T-helper 1 cell (primary cell): ENCODE measurements at places on chromosomes 1 and 21.

- no peak for DNase-seq
Observed at GRCh38 chr1:225767634-225768540, 9.7 kb upstream of the SRP9 start.

DNA sequence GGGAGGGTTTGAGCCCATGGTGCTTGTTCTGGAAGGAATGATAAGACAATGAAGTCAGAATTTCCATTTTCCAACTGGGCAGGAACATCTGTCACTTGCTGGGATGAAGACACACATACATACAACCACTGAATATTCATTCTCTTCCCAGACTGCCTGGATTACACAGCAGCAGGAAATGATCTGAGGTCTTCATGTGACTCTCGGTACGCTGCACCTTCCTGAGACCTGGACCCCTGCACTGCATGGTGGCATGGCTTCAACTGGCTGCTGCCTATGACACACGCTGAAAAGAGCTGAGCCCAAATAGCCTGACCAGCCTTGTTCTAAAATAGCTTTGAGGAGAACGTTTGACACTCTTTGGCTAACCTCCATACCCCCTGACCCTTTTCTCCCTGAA, 150.6 kb downstream of the GABPA start:
- no peak for DNase-seq

DNA sequence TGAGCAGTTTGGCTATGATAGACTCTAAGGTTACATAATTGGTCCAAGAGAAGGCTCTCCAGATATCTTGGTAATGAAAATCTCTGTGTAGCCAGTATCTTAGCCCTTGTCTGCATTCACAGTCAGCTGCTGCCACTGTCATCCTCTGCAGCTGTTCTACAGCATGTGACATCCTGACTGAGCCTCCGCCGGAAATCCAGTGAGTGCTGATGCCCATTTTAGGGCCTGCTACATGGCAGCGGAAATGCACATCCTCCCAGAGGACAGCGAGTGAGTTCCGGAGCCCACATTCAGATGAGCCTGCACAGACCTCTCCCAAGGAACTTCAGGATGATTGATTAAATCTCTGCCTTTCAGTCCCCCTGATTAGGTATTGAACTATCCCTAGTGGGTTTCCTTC, 237.1 kb downstream of the HHIPL2 start:
- DNase-seq: no peak

GRCh38 chr1:77506771-77507170, 175.7 kb downstream of the ZZZ3 start:
- no peak for DNase-seq

GRCh38 chr1:183080406-183080805, 57.2 kb downstream of the LAMC1 start:
- no peak for DNase-seq

- no peak for DNase-seq
Observed at GRCh38 chr1:29679828-29680558, 443.7 kb downstream of the PTPRU start.

DNA sequence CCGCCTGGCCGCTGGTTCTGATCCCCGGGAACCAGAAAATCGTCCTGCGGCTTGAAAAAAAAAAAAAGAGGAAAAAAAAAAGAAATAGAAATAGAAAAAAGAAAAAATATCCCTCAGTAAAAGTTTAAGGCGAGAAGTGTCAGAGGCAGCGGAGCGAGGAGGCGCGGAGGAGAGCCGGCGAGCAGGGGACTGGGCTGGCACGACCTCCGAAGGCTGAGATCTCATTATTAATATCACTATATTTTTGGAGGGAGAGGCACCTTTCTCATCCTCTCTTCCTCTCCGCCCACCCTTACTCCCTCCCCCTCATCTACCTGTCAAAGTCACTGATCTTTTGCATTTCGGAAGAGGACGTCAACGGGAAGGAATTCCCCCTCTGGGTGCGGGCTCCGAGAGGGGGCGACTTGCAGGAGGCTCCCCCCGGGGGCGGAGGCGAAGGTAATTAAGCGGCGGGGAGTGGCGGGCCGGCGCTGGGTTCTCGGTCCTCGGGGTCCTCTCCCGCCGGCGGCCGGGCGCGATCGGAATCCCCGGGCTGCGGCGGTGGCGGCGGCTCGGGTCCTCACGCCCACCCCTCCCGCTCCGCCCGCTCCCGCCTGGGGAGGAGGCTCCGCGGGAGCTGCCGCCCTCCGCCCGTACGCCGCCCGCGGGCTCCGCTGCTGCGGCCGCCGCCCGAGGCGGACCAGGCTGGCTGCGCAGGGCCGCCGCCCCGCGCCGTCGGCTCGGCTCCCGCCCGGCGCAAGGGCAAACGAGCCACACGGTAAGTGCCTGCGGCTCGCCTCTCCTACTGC, at the start of gene NTNG1:
Gene NTNG1 (plus strand): TSS at position 337 of the 788 bp plus-strand sequence.
- DNase-seq: peak; percentile 9
